Stimulated activated CD4-positive, alpha-beta T cell treated with anti-CD3 and anti-CD28 coated beads, Interleukin-12 subunit alpha, Interleukin-12 subunit beta, amount 100 ng/mL, for 48 hours (primary cell): ENCODE measurements at places on chromosomes 5 and 9.

GRCh38 chr9:121141306-121141705, 60.4 kb downstream of the RAB14 start:
- no peak for DNase-seq

GRCh38 chr5:67793418-67793817, 422.1 kb upstream of the PIK3R1 start:
- DNase-seq = no peak

DNA sequence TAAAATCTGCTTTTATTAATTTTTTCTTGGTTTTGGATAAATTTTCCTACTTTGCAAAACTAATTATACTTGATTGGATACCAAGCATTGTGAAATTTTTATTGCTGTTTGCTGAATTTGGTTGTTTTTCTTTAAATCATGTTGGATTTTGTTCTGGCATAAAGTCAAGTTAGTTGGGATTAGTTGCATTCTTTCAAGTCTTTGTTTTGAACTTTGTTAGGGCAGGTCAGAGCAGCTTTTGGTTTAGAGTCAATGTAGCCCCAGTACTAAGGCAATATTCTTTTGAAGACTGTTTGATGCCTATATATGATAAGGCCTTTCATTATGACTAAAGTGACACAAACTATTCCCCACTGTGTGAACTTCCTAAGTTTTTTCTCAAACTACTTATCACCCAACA, 531.1 kb downstream of the RASEF start:
- no peak for DNase-seq

DNA sequence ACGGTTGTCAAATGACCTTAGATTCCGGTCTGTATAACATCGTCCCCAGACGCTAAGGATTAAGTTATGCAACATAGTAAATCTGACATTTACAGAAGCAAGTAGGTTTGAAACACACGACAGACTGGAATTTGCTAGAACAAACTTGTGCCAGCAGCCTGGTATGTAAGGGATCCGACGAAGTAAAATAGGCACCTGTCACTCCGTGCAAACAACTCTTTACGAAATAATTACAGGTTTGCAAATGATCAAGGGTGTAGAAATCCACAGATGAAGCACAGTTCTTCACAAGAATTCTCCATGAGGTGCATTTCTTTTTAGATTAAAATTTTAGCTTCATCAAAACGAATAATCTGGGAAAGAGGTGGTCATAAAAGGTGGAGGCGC, 508 bp downstream of the MOCS2 start:
- DNase-seq = no peak

GRCh38 chr5:151880324-151880723, 44.3 kb downstream of the GLRA1 start:
- DNase-seq = no peak

DNA sequence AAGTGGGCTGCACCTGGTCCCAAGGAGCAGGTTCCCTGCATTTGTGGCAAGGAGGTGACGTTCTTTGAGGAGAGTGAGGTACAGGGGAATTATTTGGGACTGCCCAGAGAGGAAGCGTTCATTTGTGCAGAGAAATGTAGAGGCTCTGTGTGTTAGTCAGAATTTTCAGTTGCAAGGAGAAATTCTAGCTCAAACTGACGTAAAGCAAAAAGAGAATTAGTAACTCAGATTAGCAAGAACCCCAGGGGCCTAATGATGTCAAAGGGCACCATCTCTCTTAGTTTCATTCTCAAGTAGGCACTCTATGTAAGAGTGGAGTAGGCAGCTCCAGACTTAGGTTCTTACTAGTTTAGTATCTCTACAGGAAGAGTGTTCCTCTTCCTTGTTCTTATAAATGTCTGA, 2.4 kb upstream of the TXN start:
- DNase-seq = no peak

- peak; percentile 39 for DNase-seq
Measured at GRCh38 chr5:132419502-132420468, 50.3 kb downstream of the SLC22A5 start.

DNA sequence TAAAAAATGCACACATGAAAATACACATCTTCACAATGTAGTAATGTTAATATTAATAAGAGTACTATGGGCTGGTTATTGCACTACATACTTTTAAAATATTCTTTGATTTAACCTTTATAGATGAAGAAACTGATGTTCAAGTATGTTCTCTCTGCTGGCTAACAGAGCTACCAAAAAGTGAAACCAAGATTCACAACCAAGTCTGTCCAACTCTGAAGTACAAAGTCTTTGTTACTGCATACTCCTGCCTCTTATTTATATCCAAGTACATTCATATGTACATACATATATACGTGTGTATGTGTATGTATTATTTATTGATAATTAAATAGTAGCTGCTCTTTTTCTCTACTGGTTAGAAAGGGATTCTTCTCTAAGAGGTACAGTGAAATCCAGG, 325.6 kb downstream of the BNC2 start:
- DNase-seq = no peak

GRCh38 chr9:124947727-124948391, 7.0 kb upstream of the GOLGA1 start:
- DNase-seq = no peak

GRCh38 chr5:136191304-136192014, 1.5 kb downstream of the SMIM32 start:
- DNase-seq = no peak

DNA sequence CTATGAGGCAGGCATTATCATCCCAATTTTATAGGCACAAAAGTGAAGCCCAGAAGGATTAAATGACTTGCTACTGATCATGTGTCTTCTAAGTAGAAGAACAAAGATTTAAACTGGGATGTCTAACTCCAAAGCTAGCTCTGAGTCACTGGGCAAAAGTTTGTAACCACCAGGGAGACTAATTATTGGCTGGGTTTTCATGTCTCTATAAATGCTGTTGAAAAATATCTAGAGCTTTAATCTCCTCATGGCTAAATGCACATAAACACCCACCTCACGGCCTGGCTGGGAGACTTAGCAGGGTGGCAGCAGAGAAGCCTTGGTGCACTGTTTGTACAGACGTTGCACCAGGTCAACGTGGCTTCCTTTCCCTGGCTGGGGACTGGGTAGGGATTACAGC, 144.6 kb downstream of the MELK start:
- no peak for DNase-seq

DNA sequence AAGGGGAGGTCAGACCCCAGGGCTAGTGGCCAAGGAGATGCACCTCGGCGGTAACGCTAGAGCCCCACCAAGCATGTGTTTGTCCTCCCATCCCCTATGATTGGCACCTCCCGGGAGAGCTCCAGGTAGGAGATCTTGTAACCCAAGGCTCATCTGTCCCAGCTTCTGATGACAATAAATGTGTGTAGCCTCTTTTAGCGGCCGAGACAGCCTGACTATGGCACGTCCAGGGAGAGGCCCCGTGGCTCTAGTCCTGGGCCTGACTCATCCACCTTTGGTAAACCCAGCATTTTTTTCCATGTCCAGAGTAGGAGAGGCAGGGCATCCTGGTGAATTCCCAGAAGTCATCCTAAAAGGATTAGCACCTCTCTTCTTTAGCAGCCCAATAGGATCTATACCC, 39.2 kb downstream of the IRF1 start:
- DNase-seq = no peak

- no peak for DNase-seq
Measured at GRCh38 chr5:143733665-143734455, 78.1 kb upstream of the HMHB1 start.

DNA sequence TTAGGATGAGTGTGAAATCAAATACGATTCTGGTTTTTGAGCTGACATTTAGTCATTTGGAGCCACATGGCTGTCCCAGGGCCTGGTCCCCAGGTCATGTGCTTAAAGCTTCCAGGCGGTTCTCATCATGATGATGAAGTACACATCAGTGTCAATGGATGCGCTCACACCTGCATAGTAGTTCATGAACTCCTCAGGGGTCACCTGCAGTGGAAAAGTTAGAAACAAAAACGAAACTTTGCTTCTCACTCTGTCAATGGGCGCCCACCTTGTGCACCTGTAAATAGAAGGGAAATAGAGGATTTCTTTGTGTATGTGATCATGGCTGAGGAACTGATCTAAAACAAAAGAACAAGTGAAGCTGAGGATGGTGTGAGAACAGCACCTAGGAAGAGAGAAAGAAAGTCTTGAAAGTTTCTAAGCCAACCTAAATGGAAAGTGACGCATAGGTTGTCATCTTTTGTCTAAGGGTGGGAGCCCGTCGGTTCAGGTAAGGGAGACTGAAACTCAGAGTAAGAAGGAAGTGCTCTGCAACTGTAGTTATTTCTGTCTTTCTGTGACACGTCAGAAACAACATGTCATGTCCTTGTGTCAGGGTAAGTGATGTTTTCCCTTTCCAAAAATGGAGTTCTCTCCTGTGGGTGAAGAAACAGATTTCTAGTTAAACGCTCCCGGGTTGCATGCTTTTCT, 33.8 kb downstream of the CAPSL start:
- DNase-seq = no peak

DNA sequence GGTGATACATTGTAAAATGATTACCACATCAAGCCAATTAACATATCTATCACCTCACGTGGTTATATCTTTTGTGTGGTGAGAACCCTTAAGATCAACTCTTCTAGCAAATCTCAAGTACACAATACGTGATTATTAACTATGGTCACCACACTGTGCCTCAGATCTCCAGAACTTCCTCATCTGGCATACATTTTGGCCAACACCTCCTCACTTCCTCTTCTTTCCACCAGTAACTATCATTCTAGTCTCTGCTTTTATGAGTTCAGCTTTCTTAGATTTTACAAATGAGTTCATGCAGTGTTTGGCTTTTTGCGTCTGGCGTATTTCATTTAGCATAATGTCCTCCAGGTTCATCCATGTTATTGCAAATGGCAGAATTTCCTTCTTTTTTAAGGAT, 35.8 kb downstream of the PRKACG start:
- no peak for DNase-seq

DNA sequence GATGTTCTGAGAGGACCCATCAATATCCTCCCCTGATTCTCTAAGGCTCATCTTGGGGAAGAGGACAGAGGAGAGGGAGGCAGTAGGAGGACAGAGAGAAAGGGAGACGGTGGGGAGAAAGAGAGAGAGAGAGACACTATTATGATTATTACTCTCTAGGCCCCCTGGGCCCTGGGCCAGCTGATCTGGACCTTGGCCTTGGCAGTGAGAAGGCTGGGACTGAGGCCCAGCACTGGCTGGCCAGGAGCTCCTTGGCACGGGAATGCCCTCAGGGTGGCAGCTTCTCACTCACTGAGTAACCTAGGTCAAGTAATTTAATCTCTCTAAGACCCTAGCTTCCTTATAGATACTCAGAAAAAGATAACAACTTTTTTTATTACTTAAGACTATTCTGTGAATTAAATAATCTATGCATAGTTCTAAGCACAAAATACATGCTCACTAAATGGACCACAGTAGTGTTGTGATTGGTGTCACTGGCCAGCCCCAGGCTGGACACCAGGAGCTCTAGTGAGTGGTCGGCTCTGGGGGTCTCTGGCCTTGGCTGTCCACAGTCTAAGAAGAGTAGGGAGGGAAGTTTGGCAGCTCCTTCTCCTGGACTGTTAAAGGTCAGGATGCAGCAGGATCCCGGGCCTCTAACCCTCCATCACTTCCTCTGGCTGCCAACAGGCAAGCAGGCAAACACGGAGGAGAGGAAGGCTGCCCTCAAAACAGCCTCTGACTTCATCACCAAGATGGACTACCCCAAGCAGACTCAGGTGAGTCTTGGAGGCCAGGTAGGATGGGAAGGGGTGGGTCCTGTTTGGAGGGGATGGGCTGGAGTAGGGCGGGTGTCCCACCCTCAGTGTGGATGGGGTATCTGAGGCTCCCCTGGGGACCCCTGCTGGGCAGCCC, 50.0 kb downstream of the GSN start:
- no peak for DNase-seq
